Sigmoid colon (tissue), 7 donors: ENCODE measurements at places on chromosomes 4 and X. TPM values are rescaled to one million over a fixed set of nuclear protein-coding genes. Genes with fewer than 3 reads are reported as not detected.

GRCh38 chrX:2679534-2680485, 11.3 kb upstream of the CD99 start:
- H3K36me3 ChIP-seq: no peaks in the 10 kb centered on the region
- no peak for DNase-seq
- H3K4me1 ChIP-seq: peaks cover 59% of the 10 kb centered on the region
- H3K27ac ChIP-seq: peak overlapping the region; percentile 63
- no peak overlapping the region for H3K4me3 ChIP-seq

- no peak for DNase-seq
- peak overlapping the region; percentile 60 for H3K27ac ChIP-seq
- no peak overlapping the region for H3K4me3 ChIP-seq
- peaks cover 40% of the 10 kb centered on the region for H3K4me1 ChIP-seq
Measured at GRCh38 chr4:158006990-158007389, 165.8 kb downstream of the GASK1B start.

- H3K36me3 ChIP-seq: no peaks in the 10 kb centered on the region
- no peak for DNase-seq
- no peaks in the 10 kb centered on the region for H3K27me3 ChIP-seq
- no peaks in the 10 kb centered on the region for H3K4me1 ChIP-seq
Measured at GRCh38 chr4:7600247-7600646, 165.5 kb upstream of the PSAPL1 start.

DNA sequence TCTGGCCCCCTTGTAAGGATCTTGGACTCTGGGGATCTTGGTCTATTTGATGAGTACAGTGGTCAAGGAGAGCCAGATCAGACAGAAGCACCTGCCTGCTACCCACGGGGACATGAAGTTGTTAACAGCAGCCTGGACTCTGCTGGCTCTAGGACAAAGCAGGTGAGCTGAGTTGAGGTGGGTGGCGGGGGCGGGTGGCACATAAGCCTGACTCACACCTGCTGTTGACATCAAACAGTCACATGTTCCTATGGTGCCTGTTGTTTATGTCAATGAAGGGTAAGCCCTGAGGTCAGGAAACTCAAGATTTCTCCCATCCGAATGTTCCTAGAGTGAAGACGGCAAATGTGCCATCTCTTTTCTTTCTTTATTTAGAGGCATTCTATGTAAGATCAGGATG, 50.1 kb upstream of the CLNK start:
- H3K4me1 ChIP-seq: no peaks in the 10 kb centered on the region
- H3K4me3 ChIP-seq: no peak overlapping the region
- H3K27me3 ChIP-seq: no peaks in the 10 kb centered on the region
- no peak overlapping the region for H3K27ac ChIP-seq
- H3K36me3 ChIP-seq: no peaks in the 10 kb centered on the region

Gene CCKAR
- total RNA-seq: not detected

Gene RHOXF2
- not detected for total RNA-seq

Gene SMIM10
- total RNA-seq: 11.1 TPM

Gene ENPP6
- 0.36 TPM for total RNA-seq

Gene TBC1D19
- total RNA-seq: 21.6 TPM

Gene TEC
- 1.3 TPM for total RNA-seq
